ENCODE measurements at places on chromosomes 6 and 20. TPM values are rescaled to one million over a fixed set of nuclear protein-coding genes. Genes with fewer than 3 reads are reported as not detected.
A peak's percentile ranks its signal among the peaks of the same experiment; 100 is the strongest.

RSPH4A gene
- 0.30 TPM for polyA plus RNA-seq

- DNase-seq, result no peak
- H3K36me3 ChIP-seq, result no peaks in the 10 kb centered on the region
- H3K27me3 ChIP-seq, result no peaks in the 10 kb centered on the region
- no peaks in the 10 kb centered on the region for H3K4me1 ChIP-seq
- no peak overlapping the region for H3K4me3 ChIP-seq
- H3K27ac ChIP-seq, result no peak overlapping the region
Observed at GRCh38 chr20:59723607-59724456, 119.5 kb downstream of the PHACTR3 start.

DNA sequence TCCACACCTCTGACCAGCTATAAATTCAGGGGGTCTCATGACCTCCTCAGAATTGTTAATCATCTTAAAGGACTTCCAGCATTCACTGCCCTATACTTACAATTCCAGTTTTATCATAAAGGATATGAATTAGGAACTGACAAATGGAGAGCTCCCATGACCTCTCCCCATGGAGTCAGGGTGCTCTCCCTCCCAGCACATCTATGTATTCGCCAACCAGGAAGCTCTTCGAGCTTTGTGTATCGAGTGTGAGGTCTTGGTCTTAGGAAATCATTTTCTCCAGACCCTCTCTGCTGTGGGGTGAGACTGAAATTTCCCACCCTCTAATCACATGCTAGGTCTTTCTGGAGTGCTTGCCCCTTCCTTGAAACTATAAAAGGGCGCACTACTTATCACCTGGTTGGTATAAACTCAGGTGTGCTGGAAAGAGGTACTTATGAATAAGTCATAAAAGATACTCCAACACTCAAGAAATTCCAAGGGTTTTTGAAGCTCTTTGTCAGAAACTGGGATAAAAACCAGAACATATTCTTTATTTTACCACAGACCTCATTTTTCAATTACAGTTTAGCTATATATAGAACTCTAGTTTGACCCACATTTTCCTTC lies 238.4 kb upstream of the OPRM1 start:
- no peaks in the 10 kb centered on the region for H3K36me3 ChIP-seq
- no peak overlapping the region for H3K27ac ChIP-seq
- H3K4me1 ChIP-seq, result no peaks in the 10 kb centered on the region
- H3K4me3 ChIP-seq, result no peak overlapping the region

DNA sequence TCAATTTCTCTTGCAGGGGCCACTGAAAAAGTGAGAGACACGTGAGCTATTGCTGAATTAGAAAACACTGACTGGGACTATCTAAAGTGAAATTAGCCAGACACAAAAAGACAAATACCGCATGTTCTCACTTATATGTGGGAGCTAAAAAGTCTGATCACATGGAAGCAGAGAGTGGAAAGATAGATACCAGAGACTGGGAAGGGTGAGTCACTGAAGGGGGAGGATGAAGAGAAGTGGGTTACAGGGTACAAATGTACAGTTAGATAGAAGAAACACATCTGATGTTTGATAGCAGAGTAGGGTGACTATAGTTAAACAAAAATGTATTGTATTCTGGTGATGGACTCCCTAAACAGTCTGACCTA lies 13.4 kb downstream of the CST3 start:
- no peak overlapping the region for H3K4me3 ChIP-seq
- no peaks in the 10 kb centered on the region for H3K36me3 ChIP-seq
- no peaks in the 10 kb centered on the region for H3K27me3 ChIP-seq
- H3K27ac ChIP-seq, result peak overlapping the region; percentile 90
- no peak for DNase-seq

GRCh38 chr6:167163476-167164011 lies 5.8 kb upstream of the GPR31 start:
- DNase-seq, result no peak
- no peaks in the 10 kb centered on the region for H3K27me3 ChIP-seq
- H3K36me3 ChIP-seq, result no peaks in the 10 kb centered on the region
- no peak overlapping the region for H3K27ac ChIP-seq

GRCh38 chr6:162099685-162100084 lies 627.9 kb downstream of the PRKN start:
- no peak overlapping the region for H3K27ac ChIP-seq
- no peaks in the 10 kb centered on the region for H3K27me3 ChIP-seq
- H3K4me3 ChIP-seq, result no peak overlapping the region
- no peaks in the 10 kb centered on the region for H3K4me1 ChIP-seq
- no peaks in the 10 kb centered on the region for H3K36me3 ChIP-seq
- no peak for DNase-seq

DNA sequence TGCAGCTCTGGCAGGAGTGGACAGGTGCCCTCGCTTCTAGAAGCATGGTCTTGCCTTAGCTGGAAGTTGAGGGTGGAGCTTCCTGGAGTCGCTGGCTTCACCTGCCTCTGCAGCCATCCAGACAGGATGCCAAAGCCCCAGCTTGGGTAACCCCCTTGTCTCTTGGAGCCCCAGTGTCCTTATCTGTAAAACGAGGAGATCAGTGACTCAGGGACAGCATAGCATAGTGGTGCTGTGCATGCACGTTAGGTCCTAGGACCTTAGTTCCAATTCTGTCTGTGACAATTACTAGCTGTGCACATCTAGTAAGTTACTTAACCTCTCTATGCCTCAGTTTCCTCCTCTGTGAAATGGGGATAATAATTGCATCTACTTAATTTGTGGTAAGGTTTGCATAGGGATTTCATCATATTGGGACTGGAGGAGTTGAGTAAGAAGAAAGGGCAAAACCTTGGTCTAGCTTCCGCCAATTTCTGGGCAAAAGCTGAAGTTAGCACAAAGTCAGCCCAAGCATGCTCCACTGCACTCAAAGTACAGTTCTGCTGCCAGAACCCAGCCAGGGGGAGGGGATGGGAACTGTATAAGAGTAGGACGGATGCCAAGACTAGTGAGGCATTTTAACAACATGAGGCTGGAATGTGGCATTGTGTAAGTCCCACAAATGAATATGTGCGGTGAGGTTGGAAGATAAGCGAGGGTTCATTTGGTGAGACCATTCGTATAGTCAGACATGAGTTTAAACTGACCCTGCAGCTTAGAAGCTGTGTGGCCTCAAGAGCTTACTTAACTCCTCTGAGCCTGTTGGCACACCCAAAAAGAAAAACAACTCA lies 24.5 kb downstream of the TOX2 start:
- no peak overlapping the region for H3K4me3 ChIP-seq
- no peaks in the 10 kb centered on the region for H3K36me3 ChIP-seq
- H3K4me1 ChIP-seq, result peaks cover 55% of the 10 kb centered on the region
- no peak for DNase-seq

GRCh38 chr20:49766979-49767521 lies 45.6 kb upstream of the SLC9A8 start:
- no peaks in the 10 kb centered on the region for H3K27me3 ChIP-seq
- no peaks in the 10 kb centered on the region for H3K36me3 ChIP-seq
- DNase-seq, result no peak
- H3K4me1 ChIP-seq, result no peaks in the 10 kb centered on the region
- no peak overlapping the region for H3K4me3 ChIP-seq

GRCh38 chr20:53079828-53080686 lies 107.9 kb downstream of the TSHZ2 start:
- DNase-seq, result peak; percentile 49
- peak overlapping the region; percentile 96 for H3K27ac ChIP-seq
- no peaks in the 10 kb centered on the region for H3K36me3 ChIP-seq
- no peak overlapping the region for H3K4me3 ChIP-seq

- no peak overlapping the region for H3K27ac ChIP-seq
- no peak for DNase-seq
- no peaks in the 10 kb centered on the region for H3K4me1 ChIP-seq
- no peaks in the 10 kb centered on the region for H3K36me3 ChIP-seq
Observed at GRCh38 chr6:33019372-33019771, 10.0 kb upstream of the HLA-DOA start.

Measured in SK-N-SH (cell line).